ENCODE measurements at places on chromosomes 13 and 19. TPM values are rescaled to one million over a fixed set of nuclear protein-coding genes. Genes with fewer than 3 reads are reported as not detected.

Gene ZNF229
- 6.9 TPM for total RNA-seq

Gene ZNF471
- 14.7 TPM for total RNA-seq

Gene ICAM4
- total RNA-seq = 0.24 TPM

GRCh38 chr13:30440910-30441703 is 18.8 kb downstream of the UBE2L5 start:
- no peak for DNase-seq

DNA sequence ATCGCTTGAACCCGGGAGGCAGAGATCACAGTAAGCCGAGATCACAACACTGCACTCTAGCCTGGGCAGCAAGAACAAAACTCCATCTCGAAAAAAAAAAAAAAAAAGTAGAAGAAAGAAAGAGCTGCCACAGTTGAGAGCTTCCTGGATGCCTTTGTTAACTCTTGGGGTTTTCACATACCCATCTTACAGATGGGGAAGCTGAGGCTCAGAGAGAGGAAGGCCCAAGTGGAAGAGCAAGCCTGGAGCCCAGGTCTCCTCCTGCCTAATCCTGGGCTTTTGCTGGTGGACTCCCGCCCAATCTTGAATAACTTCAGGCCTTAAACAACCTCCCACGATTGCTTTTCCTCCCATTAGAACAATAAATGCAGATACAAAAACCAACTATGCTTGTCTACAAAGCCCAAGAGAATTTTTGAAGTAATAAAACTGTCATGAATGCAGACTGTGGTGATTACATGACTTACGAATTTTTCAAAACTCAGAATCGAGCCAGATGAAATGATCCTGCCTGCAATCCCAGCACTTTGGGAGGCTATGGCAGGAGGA is 41.7 kb downstream of the LTBP4 start:
- no peak for DNase-seq

DNA sequence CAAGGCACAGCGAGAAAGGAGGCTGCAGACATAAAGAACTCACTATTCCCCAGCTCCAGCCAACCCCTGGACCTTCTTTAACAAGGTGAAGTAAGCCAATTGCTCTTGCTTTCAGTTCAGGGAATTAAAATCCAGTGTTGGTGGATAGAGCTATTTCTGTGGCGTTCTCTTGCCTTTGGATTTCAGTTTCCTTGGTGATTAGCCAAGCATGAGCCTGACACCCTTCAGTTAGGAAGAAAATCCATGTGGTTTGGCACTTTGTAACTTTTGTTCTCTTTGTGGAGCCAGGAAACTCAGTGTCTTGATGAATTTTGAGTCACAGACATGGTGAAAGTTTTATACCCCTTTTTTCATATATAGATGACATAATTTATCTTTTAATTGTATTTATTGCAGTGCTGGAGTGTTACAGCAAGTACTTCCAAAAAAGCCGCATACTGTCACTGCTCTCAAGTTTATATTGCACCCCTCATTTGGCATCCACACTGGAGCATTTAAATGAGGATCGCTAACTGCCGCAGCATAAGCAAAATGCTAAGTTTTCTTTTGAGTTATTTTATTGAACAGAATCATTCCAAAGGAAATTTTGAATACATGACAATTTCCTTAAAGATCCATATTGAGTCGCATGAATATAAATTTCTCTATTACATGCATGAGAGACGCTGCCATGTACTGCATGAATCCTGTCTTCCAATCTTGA is 406.8 kb downstream of the MYO16 start:
- DNase-seq = no peak

DNA sequence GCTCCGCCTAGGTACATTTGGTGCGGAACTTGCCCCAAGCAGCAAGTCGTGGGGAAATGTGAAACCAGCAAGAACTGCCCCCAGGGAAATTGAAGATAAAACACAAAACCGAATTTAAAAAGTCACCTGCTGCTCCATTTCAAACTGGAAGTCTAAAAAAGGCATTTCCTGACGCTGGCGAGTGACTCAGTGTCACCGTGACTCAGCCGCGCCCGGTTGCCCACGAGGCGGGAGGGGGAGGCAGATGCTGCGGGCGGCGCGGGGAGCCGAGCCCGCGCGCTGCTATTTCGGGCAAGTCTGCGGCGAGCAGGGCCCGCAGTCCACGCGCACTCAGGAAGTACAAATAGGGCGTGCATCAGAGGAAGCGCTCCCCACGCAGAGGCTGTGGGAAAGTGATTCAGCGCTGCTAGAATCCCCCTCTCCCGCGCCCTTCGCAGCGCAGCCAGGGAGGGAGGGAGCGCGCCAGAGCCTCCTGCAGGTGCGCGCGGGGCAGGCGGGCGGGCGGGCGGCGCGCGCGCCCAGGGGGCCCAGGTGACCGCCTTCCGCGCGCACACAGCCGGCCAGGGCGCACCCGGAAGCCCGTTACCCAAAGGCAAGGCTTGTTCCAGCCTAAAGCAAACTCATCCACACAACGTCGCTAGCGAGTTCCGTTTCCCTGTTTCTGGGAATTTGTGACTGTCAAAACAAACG is 168.8 kb downstream of the COL4A1 start:
- DNase-seq = peak; percentile 71

GRCh38 chr13:75607447-75607846 is 28.7 kb upstream of the LMO7 start:
- no peak for DNase-seq

Gene PDE4C
- total RNA-seq = 6.2 TPM

- DNase-seq = no peak
Observed at GRCh38 chr19:28598861-28599260, 614.1 kb downstream of the UQCRFS1 start.

Gene TRAPPC2B
- total RNA-seq = 3.5 TPM

DNA sequence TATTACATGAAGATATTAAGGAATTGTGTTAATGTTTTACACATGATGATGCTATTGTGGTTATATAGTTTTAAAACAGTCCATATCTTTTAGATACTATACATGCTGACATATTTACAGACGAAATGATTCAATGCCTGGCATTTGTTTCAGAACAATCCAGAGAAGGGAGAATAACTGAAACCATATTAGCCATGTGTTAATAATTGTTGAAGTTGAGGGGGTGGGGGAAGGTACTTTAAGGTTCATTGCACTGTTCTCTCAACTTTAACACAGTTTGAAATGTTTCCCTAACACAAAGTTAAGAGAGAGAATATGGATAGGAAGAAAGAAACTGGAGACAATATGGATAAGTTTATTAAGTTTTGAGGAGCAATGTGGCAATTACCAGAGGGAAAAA is 5.8 kb downstream of the CRYL1 start:
- no peak for DNase-seq

- DNase-seq = no peak
Observed at GRCh38 chr13:70107498-70108281, at the start of gene ATXN8OS. Gene ATXN8OS (plus strand): TSS chr13:70107826.

- DNase-seq = no peak
Observed at GRCh38 chr13:33180122-33180804, 105.3 kb downstream of the STARD13 start.

DNA sequence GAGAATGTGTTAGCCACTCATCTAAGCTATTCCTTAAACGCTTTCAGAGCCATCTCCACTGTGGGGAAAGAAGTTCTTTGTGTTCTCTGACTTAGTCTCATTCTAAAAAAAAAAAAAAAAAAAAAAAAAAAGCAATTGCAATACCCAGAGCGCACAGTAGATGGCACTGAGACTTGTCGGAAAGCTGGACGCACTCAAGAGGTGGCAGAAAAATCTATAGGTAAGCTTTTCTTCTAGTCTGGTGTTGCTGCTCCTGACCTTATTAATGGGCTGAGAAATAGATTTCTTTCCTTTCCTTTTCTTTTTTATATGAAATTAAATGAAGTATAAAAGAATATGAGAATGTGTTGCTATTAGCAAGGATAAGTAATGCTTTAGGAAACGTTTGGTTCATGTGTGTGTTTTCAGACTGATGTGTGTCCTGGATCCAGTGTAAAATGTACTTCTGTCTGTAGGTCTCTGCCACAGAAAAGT is 4.7 kb upstream of the GJB2 start:
- no peak for DNase-seq
